ENCODE measurements at places on chromosomes 5 and 9.

- DNase-seq, result no peak
Measured at GRCh38 chr5:152813526-152813925, 408.4 kb upstream of the NMUR2 start.

- no peak for DNase-seq
Measured at GRCh38 chr5:62662521-62662920, 83.9 kb downstream of the LRRC70 start.

DNA sequence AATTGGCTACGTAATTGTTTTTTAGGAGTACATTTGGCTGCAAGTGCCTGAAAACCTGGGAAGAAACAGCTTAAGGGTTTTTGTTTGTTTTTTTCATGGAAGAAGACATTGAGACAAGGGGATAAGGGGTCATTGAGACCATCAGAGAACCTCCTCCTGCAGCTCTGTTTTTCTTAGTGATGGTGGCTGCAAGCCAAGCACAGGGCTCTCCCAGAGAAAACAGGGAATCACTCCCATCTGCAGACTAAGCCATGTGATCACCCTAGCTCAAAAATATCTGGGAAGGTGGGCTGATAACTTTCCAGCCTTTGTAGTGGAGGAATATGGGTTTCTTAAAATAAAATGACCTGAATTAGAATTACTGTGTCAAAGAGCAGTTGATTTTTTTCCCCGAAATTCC is 25.1 kb downstream of the PALM2AKAP2 start:
- no peak for DNase-seq

DNA sequence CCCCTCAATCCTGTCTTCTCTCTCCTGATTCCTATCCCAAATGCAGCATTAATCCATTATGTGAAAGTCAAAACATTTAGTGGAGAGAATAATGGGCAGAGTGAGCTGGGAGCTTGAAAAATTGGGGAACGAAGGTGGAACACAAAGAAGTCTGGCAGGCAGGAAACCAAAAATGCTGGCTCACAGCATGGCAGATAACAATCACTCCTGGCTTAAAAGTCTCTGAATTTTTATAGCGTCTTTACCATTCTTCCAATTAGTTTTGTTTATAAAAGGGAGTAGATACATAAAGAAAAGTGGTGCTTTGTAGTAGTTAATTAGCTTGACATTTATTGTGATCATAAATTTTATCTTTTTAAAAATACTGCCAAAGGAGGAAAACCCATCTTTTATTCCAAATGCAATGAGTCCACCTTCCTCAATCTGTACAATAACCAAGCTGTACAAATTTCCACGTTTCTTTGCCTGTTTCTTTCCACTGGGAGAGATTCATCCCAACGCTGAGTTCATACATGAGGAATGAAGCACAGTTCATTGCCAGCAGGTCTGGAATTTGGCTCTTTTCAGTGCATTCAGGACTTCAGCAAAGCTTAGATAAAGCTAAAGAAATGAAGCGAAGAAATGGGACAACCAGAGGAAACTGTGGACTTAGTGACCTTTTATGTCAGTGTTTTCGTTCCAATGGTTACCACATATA is 174.7 kb downstream of the HMHB1 start:
- DNase-seq, result no peak

DNA sequence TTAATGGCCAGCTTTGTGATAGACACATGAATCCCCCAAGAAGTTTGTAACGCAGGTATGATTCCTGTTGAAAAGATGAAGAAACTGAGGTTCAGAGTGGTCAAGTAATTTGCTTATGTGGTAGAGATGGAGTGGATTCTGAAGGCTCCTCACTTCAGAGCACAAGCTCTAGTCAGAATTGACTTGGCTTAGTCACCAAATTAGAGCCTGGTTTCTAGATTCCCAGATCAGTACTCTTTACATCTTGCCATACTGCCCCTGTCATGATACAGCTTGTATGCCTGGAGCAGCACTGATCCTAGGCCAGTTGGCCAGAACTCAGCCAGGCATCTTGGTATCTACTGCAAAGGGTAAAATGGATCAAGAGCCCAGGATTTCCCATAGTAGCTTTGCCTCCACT is 284.4 kb upstream of the RFX3 start:
- DNase-seq, result no peak

DNA sequence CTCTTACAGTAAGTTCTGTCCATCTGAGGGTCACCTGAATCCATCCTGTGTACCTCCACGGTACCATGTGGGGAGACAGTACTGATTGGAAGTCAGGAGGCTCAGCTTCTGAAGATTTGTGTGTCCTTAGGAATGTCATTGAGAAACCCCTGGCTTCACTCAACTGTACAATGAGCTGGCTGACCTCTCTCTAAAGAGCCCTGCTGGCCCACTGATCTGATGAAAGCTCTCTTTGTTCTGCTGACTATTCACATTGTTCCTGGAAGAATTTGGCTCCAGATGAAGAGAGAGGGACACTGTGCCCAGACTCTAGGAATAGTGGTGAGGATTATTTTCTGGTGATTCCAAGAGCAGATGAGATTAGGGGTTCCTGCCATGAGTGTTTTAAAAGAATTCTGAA is 141.2 kb downstream of the LURAP1L start:
- DNase-seq, result no peak

DNA sequence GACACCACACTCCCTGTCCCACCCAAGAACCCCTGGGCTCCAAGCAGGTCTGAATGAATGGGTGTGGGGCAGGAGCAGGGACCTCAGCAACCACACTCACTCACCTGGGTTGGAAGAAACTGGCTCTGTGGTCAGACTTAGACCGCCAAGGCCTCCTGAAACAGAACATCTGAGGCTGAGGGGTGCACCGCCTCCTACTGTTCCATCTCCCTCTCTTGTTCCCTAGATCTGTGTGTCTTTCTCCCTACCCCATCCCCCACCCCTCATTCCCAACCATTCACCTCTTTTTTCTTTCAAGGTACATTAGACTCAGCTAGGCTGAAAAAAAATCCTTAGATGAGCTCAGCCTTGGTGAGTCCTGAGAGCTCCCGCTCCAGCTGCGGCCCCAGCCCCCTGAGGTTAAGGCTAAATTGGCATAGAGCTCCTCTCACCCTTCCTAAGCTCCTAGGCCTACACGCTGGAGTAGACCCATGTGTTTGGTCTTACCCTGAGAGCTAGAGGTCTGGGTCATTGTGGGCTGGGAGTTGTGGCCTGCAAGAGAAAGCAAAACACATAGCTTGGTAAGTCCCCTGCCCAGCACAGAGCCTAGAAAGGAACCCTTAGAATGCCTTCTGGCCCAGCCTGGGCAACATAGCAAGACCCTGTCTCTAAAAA is 4.8 kb downstream of the ECSCR start:
- no peak for DNase-seq

DNA sequence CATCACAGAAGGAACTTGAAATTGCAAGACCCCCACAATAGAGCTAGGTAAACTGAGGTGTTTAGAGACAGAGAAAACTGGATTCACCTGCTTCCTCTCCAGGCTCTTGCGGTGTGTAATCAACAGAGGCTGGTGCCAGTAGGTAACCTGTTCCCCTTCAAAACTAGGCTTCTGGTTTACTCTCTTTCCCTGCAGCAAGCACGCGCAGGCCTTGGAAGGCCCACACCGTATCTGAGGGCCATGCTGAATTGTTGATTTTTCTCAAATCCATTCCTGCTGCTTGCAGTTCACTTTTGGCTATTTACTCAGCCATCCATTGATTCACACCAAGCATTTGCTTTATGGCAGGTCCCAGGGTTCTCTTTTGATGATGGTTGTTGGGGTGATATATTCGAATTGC is 667 bp upstream of the FRRS1L start:
- no peak for DNase-seq

DNA sequence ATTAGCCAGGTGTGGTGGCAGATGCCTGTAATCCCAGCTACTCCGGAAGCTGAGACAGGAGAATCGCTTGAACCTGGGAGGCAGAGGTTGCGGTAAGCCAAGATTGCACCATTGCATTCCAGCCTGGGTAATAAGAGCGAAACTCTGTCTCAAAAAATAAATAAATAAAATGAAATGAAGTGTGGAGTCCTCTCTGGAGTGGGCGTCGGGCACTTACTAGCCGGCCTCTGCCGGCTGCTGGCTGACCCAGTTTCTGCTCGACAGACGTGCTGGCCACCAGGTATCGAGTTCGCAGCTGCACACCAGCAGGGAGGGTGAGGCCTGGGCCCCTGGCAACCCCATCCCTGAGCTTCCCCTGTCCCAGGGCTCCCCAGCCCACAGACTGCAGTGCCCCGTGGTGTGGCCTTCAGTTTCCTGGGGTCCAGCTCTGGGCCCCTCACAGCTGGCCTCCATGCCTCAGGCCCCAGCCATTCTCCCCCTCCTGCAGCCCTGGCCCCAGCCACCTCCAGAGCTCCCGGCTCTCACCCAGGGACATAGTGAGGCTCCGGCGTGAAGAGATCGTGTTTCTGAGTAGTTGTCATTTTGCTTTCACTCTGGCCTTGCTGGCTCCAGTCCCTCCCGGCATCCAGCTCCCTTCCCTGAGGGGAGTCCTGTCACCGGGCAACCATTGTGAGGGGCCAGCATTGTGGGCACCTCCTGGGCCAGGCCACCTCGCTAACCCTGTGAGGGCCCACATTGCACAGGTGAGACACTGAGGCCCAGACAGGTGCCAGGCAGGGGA is 3.8 kb upstream of the STPG3 start:
- DNase-seq, result no peak

DNA sequence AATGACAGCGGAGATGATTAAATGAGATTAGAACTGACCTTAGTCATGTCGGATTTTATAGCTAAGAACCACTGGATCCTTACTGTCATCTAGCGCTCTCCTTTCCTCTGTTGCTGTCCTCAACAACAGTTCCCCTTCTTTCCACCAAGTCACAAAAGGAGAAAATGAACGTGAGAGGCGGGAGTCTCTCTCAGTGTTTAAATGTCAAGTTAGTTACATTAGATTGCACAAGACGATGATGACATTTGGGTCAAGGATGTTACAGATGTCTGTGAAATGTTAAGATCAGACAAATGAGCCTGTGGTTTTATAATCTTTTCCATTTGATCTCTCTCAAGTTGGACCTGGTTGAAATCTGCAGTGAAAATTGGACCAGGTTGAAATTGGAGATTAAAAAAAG is 53.5 kb downstream of the FBXO38 start:
- no peak for DNase-seq

GRCh38 chr5:8730194-8730593 is 815.7 kb downstream of the SEMA5A start:
- no peak for DNase-seq

- no peak for DNase-seq
Measured at GRCh38 chr5:14504816-14505215, 76.8 kb upstream of the OTULINL start.

DNA sequence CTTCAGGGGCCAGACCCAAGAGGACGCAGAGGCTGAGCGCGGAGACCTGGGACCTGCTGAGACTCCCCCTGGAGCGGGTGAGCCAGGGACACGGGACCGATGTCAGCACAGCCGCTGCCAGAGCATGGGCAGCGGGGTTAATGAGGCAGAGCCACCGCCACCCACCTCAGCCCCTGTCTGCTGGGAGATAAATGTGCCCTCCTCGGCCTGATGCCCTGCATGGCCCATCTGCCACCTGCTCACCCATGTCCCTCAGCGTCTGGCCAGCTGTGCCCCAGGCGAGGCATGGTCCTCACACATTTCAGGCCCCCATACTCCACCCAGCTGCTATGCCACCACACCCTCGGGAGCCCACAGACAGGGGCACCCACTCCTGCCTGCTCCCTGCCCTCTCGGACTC is 14.9 kb downstream of the DNLZ start:
- no peak for DNase-seq

DNA sequence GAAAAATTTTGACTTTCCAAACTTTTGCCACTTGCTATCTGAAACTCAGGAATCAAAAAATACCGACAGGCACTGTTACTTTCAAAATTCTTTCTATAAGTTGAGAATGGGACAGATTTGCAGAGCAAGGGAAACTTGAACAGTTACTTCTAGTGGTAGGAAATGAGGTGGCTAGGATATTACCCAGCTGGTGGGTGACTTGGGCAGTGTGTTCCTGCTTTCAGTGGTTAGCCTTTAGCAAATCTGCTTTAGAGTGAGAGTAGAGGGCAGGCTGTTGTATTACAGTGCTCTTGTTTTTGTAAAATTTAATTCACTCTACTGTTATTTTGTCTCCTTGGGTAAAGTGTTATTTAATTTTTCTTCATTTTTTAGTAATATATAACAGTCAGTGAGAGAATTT is 40.2 kb upstream of the ROPN1L start:
- DNase-seq, result no peak

DNA sequence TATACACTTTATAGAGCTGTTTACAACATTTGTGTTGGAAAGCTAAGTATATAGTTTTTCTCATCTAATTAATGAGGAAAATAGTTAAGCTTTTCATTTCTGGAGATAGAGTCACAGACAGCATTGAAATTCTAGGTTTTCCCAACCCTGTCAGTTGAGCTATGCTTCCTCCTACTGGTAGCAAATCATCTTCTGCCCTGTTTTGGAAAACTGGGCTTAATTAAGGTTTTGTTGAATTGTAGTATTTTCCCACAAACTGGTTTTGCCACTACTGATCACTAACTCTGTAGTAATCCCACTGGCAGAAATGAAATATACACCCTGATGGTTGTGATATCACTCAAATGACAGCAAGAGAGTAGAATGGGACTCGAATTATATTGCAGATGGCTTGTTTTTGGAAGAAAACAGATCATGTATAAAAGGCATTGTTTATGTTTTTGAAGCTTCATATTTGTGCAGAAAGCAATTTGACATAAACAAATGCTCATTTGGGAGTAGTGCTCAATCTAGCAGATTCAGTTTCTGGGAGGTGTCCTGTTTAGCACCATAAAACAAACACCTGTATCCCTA is 46.6 kb downstream of the CD180 start:
- no peak for DNase-seq

DNA sequence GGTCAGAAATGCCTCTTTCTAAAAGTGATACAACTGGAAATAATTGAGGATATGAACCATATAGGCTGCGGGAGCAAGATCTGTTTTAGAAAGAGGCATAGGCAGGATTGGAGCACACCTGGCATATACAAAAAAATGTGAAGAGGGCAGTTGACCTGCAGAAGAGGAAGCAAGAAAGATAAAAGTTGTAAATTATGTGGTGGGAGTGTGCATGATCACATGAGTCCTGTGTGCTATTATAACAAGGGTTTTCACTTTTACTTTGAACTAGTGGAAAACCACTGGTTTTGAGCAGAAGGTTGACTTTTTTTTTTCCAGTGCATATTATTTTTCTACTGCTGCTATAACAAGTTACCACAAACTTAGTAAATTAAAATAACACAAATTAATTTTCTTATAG is 489.3 kb downstream of the ANXA1 start:
- DNase-seq, result no peak

GRCh38 chr5:12177851-12178250 is 273.6 kb upstream of the CTNND2 start:
- DNase-seq, result no peak

Data from hematopoietic multipotent progenitor cell treated with erythropoietin and hydrocortisone succinate and interleukin-3 and kit ligand, for 17 days (in vitro differentiated cells).